Neural crest cell (in vitro differentiated cells): ENCODE measurements at places on chromosomes 12 and 14. TPM values are rescaled to one million over a fixed set of nuclear protein-coding genes. Genes with fewer than 3 reads are reported as not detected.

DNA sequence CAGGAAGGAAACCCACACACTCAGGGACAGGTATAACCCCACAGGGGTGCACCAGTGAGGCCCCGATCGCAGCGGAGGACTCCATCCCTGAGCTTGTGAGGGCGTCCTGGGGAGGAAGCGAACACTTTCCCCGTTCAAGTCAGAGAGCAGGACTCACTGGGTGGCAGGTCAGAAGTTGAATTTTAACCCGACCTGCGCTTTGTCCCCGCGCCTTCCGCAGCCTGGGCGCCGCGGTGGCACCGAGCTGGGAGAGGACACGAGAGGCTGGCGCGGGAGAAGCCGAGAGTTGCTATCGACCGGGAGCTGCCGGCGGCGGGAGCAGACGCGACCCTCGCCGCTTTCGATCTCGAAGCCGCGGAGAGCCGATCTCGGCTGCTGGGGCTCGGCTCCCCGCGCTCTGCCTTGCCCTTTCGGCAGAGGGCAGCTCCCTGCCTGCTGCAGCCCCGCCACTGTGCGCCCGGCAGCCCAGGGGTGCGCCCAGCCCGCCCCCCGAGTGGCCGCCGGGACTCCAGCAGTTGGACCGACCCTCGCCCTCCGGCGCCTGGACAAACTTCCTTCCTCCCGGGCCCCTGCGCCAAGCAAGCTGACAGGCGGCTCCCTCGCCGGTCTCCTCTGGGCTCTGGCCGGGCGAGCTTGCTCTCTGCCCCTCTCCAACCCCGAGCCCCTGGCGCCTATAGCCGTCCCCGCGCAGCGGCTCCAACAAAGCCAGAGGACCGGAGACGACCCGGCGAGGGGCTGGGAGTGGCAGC lies 918 bp downstream of the LIN7A start:
- DNase-seq: peak; percentile 49

DNA sequence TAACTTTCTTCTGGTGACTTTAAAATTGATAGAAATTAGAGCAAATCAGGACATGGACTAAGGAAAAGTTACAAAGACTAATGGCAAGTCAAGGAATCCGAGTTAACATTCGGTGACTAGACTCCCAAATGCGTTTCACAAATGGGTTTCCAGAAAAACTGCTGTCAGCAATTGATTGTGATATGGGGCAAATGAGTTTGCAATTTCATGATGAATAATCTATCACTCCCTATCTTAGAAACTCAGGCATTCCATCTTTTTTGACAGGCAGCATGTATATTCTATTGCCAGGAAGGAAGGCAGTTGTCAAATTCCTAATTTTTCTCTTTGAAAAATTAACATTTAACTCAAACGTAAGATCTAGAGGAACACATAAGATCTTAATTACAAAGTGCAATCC lies 40.5 kb upstream of the PLXNC1 start:
- no peak for DNase-seq

Gene EPYC
- total RNA-seq: not detected in 2 replicates

DNA sequence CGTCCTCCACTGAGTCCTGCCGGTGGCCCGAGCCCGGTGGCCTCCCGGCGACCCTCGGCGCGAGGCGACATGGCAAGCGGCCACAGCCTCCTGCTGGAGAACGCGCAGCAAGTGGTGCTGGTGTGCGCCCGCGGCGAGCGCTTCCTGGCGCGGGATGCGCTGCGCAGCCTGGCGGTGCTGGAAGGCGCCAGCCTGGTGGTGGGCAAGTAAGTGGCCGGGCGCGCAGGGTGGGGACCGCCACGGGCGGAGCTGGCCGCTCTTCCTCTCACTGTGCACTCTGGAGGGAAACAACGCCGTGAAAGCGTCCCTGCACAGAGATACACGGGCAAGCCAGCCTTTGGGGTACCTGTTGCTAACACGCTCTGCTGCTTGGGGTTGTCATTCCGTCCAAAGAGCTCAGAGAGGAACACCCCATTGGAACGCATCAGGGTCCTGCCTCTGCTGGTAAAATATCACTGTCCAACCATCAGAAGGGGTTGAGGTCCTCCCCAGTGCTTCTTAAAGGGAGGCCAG lies at the start of gene AMDHD1:
Gene AMDHD1 (plus strand): TSS at position 2 of the 513 bp plus-strand sequence. CDS start 68 bp downstream, at position 70.
- peak; percentile 65 for DNase-seq

Gene ADAMTS20
- total RNA-seq: 1.8 and 2.0 TPM in 2 replicates

GRCh38 chr14:40402957-40403356 lies 970.7 kb upstream of the FBXO33 start:
- no peak for DNase-seq

- no peak for DNase-seq
Observed at GRCh38 chr14:69475194-69475818, 9.2 kb upstream of the PLEKHD1 start.

Gene JDP2
- total RNA-seq: 2.6 and 4.7 TPM in 2 replicates
